ENCODE measurements at places on chromosomes 6 and 20.

DNA sequence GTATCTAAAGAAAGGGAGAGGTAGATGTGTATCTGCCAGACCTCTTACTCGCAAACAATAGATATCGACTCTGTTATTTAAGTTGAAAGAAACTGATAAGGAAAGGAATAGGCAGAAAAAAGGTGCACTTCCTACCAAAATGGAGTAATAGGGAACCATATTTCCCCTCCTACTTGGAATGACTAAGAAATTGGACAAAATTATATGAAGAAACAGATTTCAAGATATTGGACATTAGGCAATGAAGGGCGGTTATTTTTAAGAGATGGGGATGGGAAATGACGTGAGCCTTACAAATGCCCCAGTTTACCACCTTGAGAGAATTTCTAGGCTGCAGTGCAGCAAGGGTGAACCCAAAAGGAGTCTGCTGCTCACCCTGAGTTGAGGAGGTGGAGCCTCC is 108.9 kb downstream of the ADTRP start:
- DNase-seq: no peak

GRCh38 chr6:132814716-132815570 is 574 bp downstream of the RPS12 start:
- no peak for DNase-seq

DNA sequence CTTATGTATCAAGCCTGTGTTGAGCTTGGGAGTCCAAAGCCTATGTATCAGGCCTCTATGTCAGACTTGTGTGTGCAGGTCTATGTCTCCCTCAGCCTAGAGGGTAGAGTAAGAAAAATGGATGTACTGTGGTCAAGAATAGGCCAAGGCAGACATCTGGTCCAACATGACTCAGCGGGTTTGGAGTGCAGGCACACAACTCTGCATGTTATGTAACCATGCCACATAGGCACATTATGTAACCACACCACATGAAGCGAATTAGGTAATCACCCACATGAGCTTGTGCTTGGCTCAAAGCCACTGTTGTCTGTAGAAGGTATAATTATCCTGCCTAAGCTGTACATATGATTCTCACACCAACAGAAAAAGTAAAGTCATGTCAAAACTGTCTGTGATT is 1190.5 kb upstream of the EYS start:
- no peak for DNase-seq

DNA sequence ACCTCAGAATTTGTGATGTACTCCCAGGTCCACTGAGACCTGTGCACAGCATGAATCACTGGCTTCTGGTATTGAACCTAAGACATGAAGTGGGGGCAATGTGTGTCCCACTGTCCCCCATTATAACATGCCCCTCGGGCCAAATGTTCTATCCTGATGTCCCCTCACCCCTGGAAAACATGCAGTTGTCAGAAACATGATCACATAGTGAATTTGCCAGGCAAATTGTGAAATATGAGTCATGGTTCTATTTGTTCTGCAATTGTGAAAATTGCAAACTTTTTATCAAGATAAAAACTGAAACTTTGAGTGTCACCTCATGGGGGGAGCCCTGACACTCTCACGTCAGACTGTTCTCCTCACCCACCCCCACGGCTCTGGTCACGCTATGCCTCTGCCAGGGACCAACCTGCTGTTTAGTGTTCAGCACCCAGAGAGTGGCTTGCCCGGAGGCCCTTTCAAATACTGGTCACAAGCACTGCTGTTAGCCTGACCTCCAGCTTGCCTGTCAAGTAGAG is 305.3 kb downstream of the CLIC5 start:
- no peak for DNase-seq

GRCh38 chr6:96520171-96521115 is 1.2 kb upstream of the UFL1 start:
- no peak for DNase-seq

- no peak for DNase-seq
Observed at GRCh38 chr6:56827908-56828649, 126.8 kb upstream of the BEND6 start.

- DNase-seq: no peak
Observed at GRCh38 chr6:15392182-15392581, 146.3 kb downstream of the JARID2 start.

GRCh38 chr6:1318036-1318435 is 6.1 kb downstream of the FOXQ1 start:
- DNase-seq: no peak

DNA sequence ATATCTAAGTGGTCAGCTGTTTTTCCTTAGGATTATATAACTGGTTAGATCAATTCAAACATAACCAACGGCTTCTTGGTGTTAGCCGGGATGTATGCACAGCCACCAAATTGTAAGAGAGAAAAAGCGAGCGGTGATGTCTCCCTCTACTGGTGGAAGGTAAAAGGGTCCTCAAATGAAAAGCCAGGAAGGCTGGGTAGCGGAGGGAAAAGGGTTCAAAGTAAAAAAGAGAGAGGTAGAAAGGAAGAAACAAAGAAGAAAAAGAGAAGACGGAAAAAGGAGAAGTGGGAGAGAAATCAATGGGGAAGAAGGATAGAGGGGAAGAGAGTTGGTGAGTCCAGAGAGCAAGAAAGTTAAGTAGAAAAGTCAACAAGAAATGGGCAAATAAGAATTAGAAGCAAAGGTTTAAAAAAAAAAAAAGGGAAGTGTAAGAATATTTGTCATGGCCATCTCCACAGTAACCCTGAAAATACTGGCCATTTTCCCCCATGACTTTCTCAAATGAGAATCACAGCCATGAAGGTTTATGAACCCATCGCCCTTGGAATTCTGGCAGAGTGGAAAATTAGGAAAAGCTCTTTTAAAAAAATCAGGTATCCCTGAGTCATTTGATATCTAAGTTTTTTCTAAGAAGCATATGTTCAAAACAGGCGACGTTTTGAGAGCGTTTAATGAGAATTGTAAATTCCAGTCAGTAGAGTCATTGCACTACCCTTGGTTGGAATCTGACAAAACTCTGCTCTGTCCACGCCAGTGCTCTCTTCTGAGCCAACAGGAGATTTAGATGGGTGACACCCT is 155.6 kb upstream of the SNX9 start:
- DNase-seq: peak; percentile 50

Data from spleen (tissue), 13 donors.